Stimulated activated CD8-positive, alpha-beta memory T cell treated with anti-CD3 and anti-CD28 coated beads, Interleukin-7, amount 100 ng/mL, for 1 hour (primary cell): ENCODE measurements at places on chromosomes 4 and X.

GRCh38 chr4:39729557-39729956 is 31.6 kb downstream of the UBE2K start:
- DNase-seq: no peak

GRCh38 chr4:177064729-177065394 is 244.8 kb upstream of the NEIL3 start:
- no peak for DNase-seq

DNA sequence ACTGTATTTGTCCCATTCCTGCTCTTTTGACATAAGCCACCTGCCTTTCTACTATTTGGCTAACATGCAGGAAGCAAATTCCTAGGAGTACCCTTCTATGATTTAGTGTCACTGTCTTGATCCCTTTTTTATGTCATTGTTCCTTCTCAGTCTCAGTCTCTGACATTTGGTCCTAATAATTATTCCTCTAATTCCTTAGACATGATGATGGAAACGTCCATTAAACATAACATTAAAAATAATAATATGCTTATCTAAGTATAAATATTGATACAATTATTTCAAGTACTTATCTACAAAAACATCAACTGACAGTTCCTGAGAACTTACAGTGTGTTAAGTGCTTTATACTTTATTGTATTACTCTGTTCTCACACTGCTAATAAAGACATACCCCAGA is 857.0 kb upstream of the LCORL start:
- no peak for DNase-seq

DNA sequence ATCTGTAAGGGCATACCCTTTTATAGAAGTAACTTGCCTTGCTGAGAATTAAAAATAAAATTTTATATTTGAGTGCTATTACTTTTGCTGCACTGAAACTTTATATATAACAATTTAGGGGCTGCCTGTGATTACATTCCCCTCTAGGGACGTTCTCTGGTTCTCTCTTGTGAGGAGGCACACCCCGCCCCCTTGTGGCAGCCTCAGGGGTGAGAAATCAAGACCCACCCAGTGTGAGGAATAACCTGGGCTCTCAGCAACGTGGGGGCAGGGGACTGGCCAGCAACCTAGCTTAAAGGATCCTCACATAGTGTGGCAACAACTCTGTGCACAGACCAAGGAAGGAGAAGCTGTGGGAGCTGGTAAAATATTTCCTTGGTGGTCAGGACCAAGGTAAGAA is 43.7 kb downstream of the MAGEA9 start:
- peak; percentile 18 for DNase-seq

GRCh38 chr4:89158884-89159503 is 47.7 kb downstream of the TIGD2 start:
- no peak for DNase-seq

DNA sequence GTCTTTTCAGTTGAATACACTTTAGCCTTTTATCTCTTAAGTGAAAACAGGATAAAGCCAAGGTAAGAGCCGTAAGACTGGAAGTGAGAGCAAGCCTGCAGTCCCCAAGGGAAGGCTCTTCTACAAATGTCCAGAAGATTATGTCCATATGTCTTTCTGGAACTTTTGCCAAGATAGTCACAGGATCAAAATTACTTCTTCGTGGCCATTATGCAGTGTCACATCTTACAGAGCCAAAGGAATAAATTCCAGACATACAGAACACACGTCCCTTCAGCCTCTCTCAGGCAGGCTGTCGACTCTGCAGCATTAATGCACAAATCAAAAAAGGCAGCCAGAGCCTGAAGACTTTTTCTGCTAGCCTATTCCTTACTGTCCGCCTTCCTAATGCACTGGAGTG is 10.9 kb upstream of the GATB start:
- no peak for DNase-seq
